ENCODE measurements at places on chromosomes 4 and X.

DNA sequence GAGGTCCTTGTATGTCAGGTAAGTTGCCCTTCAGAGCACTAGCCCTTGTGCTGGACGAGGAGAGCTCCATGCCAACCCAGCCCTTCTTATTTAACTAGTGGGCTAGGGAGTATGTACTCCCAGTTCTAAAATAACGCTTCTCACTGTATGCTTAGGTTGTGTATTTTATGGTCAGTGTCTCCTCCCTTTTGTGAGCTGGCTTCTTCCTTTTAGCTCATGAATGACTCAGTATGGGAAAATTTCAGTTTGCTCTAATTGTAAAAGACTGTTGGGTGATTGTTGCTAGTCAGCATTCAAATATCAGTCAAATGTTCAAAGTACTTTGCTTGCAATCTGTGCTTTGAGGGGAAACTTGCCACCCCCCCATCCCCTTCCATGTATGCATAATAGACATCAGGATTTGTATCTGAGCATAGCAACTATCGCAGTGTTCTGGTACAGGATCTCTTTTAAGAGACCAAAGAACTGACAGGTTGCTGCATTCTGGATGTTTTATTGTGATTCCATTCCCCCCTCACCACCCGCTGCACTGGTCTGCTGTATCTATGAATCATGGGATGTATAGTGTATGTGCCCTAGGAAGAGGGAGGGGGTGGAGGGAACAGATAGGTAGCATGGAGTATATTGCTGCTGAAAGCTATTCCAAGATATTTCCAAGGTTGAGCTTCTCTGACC, 34.7 kb downstream of the DLG3 start:
- DNase-seq, result no peak

DNA sequence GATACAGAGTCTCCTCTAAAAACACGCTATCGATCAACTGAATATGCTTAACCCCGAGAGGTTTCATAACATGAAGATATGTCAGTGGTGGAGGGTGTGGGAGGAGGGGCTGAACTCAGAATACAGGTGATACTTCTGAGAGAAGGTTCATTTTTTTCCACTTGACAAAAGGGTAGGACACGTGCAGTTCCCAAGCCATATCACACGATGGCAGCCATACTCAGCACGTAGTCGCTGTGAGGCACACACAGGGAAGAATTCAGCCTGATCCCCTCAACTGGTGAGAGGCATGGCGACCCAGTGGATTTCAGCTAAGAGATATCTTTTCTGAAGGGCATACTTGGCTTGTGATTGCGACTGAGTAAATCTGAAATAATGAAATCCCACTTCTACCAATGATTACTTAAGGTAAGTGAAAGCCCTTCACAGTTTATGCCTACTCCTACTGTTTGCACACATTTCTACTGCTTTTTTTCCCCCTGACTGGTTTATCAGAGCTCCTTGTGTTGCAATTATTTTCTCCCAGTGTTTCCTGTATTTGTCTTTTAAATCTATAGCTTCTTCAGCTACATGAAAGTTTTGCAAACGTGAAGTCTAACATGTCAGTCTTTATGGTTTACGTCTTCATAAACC, 133.1 kb downstream of the CORIN start:
- DNase-seq, result no peak

DNA sequence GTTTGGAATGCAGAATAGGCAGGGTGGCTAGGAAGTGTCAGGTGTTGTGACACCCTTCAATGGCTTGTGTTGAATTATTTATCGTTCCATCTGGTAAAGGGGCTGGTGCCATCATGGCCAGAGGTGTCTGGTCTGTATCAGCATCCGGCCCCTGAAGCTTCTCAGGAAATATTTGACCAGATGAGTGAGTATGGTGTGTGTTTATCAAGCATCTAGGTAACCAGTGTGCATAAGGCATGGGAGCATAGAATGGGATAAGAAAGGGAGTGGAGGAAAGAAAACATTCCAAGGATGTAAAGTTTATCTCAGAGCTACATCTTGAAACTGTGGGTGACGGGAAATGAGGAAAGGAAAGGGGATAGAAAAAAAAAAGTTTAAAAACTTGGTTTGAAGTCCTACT, 109.4 kb downstream of the KLHL4 start:
- no peak for DNase-seq

DNA sequence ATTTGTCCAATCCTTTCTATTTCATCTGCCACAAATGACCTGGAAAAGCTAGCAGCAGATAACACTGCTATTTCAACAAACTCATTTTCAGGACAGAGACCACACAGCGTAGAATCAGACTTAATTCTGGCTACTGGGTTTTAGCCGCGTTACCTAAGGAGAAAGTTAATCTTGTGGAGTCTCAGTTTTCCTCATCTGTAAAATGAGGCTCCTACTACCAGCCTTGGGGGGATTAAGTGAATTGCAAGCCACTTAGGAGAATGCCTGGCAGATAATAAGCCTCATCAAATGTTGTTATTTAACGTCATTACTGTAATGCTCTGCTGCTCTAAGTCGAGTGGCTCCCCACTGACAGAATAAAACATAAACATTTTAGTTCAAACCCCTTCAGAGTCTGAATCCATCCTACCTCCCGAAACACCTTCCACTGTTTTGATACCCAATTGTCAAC, 1.4 kb downstream of the CCNI start:
- no peak for DNase-seq

DNA sequence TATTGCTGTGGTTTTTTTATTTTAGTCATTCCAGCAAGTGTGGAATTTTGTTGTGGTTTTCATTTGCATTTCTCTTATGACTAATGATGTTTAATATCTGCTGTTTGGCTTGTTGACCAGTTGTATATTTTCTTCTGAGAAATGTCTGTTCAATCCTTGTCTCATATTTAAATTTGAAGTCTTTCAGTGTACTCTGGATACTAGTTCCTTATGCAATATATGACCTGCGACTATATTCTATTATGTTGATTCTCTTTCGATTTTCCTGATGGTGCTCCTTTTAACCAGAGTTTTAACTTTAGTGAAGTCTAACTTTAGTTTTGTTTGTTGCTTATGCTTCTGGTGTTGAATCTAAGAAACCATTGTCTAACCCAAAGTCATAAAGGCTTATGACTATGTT, 1528.0 kb downstream of the TECRL start:
- no peak for DNase-seq

DNA sequence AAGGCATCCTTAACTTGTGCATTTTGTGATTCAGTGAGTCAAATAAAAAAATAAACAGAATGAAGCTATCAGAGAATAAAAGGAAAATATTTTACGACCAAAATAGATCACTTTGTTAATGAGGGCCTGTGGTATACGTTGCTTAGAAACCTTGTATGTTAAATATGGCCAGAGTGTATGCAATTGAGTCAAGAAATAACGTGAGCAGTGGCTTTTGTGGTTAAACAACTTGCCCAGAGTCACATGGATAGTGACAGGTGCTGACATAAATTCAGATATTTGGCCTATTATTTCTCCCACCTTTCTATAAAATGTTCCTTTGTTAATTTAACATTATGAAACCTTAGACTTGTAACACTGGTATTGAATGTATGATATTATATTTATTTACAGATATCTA, 393.4 kb downstream of the PABPC4L start:
- no peak for DNase-seq

- DNase-seq, result peak; percentile 91
Observed at GRCh38 chrX:20266810-20267606, at the start of gene RPS6KA3. Gene RPS6KA3 (minus strand): TSS chrX:20266909. CDS start chrX:20266632, 277 bp downstream.

GRCh38 chrX:50103176-50103575, 97.6 kb downstream of the AKAP4 start:
- DNase-seq, result no peak

- no peak for DNase-seq
Observed at GRCh38 chr4:137414802-137415201, 117.5 kb downstream of the PCDH18 start.

DNA sequence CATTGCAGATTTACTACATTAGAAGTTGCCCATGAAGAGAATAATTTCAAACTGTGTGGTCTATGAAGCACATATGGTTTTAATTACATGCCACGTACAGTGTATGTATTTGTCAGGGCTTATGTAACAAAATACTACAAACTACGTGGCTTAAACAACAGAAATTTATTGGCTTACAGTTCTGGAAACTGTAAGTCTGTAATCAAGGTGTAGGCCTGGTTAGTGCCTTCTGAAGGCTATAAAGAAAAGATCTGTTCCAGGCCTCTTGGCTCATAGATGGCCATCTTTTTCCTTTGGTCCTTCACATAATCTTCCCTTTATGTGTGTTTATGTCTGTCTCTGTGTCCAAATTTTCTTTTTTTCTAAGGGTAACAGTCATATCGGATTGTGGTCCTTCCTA, 1160.2 kb downstream of the FAM133A start:
- no peak for DNase-seq

DNA sequence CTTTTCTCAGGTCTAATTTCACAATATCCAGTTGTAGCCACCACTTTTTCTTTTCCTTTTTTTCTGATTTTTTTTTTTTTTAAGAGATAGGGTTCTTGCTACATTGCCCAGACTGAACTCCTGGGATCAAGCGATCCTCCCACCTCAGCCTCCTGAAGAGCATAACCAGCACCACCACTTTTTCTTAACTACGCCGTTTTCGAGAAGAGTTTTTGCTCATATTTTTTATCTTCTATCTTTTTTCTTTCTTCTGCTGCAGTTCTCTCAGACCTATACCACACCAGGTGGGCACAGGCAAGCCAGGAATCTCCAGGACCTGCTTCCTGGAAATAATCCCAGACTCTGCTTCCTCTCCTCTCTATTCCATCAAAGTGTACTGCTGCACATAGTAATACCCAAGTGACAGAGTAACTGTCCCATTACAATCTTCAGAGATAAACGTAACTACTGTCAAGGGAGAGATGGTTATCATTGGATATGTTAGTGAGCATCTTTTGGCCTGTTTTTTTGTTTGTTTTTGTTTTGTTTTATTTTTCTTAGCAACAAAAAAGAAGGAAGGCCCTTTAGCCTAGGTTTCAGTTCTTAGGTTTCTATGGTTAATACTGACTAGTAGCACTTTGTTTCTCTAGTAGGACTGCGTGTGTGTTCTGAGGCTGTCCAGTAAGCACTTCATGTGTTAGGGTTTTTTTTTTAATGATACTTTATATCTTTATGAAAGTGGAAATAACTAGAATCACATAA, 59.2 kb upstream of the TXK start:
- no peak for DNase-seq

- DNase-seq, result no peak
Observed at GRCh38 chr4:185716141-185716551, 95.8 kb downstream of the SORBS2 start.

GRCh38 chr4:10730590-10730989, 46.0 kb upstream of the CLNK start:
- DNase-seq, result no peak

GRCh38 chr4:5921981-5922380, 29.1 kb upstream of the CRMP1 start:
- no peak for DNase-seq

GRCh38 chrX:137574102-137574783, 8.3 kb downstream of the ZIC3 start:
- no peak for DNase-seq

DNA sequence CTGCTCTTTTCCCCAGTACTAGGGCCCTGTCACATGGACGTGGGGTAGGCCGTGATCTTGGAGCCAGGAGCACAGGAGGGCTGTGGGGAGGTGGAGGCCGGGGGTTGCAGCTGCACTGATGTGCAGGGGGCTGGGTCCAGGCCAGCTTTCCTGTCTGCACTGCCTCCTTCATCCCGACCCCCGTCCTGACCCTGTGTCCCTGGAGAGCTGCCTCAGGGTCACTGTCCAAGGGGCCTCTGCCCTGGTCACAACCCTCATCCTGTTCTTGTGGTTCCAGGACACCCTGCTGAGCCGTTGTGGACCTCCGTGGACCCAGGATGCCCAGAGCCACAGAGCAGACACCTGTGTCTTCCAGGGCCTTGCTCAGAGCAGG, 91.7 kb upstream of the ADRA2C start:
- no peak for DNase-seq

- DNase-seq, result no peak
Observed at GRCh38 chr4:14294611-14295010, 667.1 kb upstream of the BOD1L1 start.

DNA sequence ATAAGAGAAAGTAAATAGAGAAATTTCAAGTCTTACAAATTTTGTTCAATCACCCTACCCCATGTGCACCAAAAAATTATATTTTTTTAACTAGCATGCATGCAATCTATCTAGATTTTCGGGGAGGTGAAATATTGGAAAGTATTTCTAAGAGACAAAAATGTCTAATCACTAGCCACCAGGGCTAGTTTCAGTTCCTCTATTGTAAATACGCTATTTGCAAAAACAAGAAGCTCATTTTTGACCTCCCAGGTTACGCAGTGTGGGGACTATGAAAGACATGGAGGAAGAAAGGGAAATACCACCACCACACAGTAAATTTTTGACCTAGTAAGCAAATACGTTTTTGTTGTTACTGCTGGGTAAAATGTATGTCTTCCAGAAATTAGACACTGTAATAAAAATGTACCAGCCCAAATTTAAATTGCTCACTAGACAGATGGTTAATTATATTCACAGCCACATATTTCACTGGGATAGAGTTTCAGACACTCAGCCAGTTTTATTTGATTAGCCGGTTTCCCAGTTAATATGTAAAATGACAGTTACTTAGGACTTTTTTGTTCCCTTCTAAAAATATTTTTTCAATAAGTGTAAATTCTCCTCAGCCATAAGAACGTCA, 2.2 kb downstream of the NEXMIF start:
- DNase-seq, result no peak

- no peak for DNase-seq
Observed at GRCh38 chr4:142098380-142098779, 462.0 kb downstream of the IL15 start.

GRCh38 chr4:168538632-168539031, 41.8 kb downstream of the PALLD start:
- no peak for DNase-seq

DNA sequence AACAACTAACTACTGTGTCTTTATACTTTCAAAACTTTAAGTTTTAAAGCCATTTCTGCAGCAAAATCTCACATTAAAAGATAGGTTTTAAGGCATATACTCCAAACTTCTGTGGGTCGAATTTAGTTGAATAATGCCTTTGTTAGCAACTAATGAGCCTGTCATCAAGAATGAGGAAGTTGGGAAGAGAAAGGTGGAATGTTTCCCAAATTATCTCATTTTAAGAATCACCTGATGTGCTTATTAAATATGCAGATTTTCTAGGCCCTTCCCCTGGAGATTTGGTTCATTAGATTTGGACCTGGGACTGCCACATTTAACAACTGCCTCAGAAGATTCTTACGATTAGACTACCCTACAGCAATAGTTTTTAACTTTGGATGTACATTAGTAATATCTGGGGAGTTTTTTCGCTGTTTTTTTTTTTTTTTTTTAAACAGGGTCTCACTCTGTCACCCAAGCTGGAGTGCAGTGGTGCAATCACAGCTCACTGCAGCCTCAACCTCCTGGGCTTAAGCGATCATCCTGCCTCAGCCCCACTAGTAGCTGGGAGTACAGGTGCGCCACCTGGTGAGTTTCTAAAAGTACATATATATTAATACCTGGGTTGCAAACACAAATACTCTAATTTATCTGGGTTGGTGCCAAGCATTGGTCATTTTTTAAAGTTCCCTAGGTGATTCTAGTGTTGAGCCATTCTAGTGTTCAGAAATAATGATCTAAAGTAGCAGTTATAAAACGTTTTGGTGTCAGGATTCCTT, 16.1 kb upstream of the TASL start:
- DNase-seq, result peak; percentile 34
